Renal cortex interstitium (tissue), 15 donors: ENCODE measurements at places on chromosomes 4 and X. TPM values are rescaled to one million over a fixed set of nuclear protein-coding genes. Genes with fewer than 3 reads are reported as not detected.

The NKX3-2 gene
- not detected for polyA plus RNA-seq

The ACSL1 gene
- polyA plus RNA-seq: 61.2 TPM

DNA sequence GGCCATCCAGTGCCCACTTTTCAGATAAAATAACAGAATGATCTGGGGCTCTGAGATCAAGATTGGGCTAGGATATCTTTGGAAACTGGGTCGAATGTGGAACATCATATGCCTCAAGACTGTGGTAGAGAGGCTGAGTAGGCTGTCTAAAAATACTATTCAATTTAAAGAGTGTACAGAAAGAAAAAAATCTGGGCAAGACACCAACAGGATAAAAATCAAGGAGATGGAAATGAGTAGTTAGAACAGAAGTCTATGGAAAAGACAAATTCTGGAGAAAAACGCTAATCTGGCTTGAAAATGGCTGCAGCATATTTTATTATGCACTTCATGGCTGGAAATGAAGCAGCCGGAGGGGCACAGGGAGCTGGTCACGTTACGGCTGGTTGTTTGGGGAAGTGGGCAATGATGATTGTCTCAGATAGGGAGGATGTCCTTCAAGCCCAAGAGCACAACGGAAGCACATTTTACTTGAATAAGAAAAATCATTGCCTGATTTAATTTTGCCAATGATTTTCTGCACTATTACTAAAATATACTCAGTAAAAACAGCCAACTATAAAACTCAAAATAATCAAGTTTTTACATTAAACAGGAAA, 27.1 kb upstream of the MAPK10 start:
- DNase-seq: no peak

DNA sequence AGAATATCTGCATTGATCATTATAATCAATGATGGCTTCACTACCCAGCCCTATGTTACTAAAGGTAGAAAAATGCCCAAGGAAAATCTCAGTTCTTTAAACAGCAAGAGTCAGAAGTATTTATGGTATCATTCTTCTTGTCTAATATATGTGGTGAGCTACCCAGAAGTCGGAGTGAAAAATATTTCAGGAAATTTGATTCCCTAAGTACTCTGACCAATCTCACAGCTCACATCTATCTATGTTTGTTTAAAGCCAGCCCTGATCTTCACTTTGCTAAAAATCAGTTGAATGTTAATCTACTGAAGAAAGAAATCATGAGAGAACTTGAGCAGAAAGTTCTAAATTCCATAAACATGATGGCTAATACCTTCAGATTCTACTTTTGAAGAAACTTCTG, 522.9 kb upstream of the SLIT2 start:
- no peak for DNase-seq

DNA sequence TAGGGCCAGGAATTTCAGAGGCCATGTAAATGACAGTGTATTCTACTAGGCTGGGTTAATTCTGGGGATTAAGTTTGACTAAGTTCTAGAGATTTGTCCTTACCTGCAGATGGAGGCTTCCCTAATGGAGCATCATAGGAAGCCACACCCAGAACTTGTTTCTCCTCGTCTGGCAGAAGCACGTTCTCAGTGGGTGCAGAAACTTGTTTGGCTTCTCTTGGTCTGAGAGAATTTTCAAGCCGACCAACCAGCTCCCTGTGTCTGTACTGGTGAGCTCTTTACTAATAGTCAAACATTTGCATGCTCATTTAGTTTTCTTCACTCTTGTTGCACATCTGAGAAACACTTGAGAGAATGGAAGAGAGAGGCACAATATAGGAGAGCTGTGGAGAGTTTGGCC, 907 bp upstream of the ATP10D start:
- DNase-seq: no peak
